Peyer's patch (tissue), 4 donors: ENCODE measurements at places on chromosomes 3 and 15. TPM values are rescaled to one million over a fixed set of nuclear protein-coding genes. Genes with fewer than 3 reads are reported as not detected.

Gene ARGFX
- not detected for total RNA-seq

Gene PEX5L
- not detected for total RNA-seq

Gene LRRN1
- total RNA-seq = 7.4 TPM

Gene CPB1
- total RNA-seq = not detected

Gene LRTM1
- not detected for total RNA-seq

Gene BCL2A1
- not detected for total RNA-seq

Gene ACAN
- not detected for total RNA-seq

Gene SUCNR1
- 0.35 TPM for total RNA-seq

Gene SGO1
- total RNA-seq = 3.5 TPM

Gene TMEM212
- not detected for total RNA-seq

Gene TUSC7
- total RNA-seq = not detected

Gene SPINK8
- total RNA-seq = not detected

Gene MINAR1
- not detected for total RNA-seq

Gene DYNC1LI1
- total RNA-seq = 15.3 TPM

Gene PRR20G
- not detected for total RNA-seq

Gene CNTN4
- 17.3 TPM for total RNA-seq

Gene SCAPER
- total RNA-seq = 42.0 TPM

Gene RPL29
- total RNA-seq = 841 TPM
